ENCODE measurements at places on chromosomes 13 and 19. TPM values are rescaled to one million over a fixed set of nuclear protein-coding genes. Genes with fewer than 3 reads are reported as not detected.

UBE2L5 gene
- polyA plus RNA-seq, result 0.28 TPM

ZNF223 gene
- 3.5 TPM for polyA plus RNA-seq

ZNF799 gene
- 4.1 TPM for polyA plus RNA-seq

VRK3 gene
- polyA plus RNA-seq, result 17.1 TPM

POU2F2 gene
- polyA plus RNA-seq, result 2.0 TPM

AXL gene
- 27.2 TPM for polyA plus RNA-seq

ZNF667 gene
- 11.0 TPM for polyA plus RNA-seq
